ENCODE measurements at places on chromosomes 1 and 21.

DNA sequence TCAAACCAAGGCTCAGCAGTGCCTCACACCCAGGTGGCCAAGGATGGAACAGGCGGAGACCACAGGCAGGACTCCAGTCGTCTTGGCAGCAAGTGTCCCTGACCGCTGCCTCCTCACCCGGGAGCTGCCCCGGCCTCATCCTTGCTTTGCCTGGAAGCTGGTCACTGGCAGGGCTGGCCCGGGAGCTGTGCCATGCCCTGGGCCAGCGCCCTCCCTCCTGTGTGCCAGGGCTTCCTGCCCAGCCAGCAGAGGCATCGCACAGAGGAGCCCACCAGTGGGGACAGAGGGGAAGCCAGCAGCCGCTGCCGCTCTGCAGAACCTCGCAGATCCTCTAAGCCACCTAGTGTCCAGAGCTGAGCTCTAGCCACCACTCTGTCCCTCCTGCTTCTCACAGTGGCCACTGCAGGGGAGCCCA, 7.8 kb downstream of the CASZ1 start:
- DNase-seq, result no peak

DNA sequence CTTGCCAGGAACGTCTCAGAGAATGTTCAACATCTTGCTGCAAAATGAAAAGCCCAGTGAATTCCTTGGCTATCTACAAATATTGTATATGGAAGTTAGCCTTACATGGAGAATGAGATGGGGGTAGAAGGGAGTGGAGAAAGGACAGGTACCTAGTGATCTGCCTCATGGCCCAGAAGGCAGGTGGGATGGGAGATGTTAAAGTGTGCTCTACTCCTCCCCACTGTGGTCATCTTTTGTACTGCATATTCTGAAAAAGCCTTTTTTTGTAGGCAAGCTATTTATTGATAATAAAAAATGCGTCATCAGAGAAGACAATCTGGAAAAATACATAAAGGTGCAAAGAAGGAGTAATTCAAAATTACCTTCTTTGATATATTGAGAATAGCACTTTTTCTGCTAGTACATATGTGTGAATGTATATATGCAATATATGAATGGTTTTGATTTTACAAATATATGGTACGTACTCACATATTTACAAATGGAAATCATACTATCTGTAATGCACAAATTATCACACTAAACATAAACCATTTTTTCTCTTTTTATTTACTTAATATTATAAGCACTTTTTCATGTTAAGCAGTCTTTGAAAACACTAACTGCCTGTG, 19.1 kb upstream of the SLC5A9 start:
- DNase-seq, result no peak

GRCh38 chr1:167763525-167764220, 41.9 kb downstream of the MPZL1 start:
- no peak for DNase-seq

GRCh38 chr1:239511875-239512274, 125.5 kb downstream of the CHRM3 start:
- no peak for DNase-seq

DNA sequence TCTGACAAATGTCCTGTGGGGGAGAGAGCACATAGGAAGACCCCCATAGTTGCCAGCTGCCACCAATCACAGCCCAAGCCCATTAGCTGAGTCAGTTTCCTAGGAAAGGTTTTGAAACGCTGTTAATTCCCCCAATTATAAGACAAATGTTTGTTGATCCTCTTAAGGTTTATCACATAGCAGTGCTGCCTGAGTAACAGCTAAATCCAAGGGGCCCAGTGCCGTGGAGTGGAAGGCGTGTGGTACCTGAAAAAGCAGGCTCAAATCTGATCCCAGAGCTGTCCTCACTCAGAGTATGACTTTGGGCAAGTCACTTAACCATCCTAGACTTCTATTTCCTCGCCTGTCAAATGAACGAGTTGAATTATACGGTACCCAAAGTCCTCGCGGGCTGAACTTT, 69.5 kb downstream of the GRIK3 start:
- no peak for DNase-seq

DNA sequence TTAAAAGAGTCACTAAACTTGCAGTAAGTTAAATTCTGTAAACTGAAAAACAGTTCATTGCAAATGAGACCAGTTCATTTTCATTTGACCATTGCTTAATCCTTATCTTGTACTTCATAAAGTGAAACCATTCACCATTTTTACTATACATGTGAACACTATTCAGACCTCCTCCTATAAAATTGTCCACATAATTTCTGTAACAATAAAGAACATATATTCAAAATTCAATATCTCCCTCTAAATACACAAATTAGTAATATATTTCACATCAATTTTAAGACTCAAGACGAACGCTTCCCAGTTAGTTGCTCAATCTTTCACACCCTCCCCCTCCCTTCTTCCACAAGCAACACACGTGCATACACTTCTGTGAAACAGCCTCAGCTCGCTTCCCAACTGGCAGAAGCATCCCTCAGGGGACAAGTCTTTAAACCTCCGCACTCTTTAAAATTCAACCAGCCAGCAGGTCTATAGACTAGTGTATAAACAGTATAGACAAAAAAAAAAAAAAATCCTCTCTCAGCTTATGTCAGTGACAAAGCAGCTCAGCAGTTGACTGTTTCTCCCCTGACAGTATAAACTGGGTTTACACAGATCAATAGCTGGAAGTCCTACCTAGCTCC, 99.6 kb downstream of the DENND1B start:
- DNase-seq, result no peak

- no peak for DNase-seq
Observed at GRCh38 chr1:16067127-16067768, 6.2 kb downstream of the FAM131C start.

DNA sequence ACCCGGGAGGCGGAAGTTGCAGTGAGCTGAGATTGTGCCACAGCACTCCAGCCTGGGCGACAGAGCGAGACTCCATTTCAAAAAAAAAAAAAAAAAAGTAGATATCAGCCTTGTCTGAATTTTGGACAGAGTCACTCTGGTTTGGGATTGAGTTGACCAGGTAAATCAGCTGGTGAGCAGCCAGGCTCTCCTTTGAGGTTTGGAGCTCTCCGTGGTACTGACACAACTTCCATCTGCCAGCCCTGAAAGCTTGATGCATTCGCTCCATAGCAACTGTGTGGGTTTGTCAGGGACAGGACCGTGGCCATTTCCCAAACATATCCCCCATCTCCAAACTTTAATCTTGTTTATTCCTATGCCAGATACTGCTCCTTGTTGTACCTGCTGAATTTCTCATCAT, 155.2 kb downstream of the DMRTA2 start:
- DNase-seq, result no peak

DNA sequence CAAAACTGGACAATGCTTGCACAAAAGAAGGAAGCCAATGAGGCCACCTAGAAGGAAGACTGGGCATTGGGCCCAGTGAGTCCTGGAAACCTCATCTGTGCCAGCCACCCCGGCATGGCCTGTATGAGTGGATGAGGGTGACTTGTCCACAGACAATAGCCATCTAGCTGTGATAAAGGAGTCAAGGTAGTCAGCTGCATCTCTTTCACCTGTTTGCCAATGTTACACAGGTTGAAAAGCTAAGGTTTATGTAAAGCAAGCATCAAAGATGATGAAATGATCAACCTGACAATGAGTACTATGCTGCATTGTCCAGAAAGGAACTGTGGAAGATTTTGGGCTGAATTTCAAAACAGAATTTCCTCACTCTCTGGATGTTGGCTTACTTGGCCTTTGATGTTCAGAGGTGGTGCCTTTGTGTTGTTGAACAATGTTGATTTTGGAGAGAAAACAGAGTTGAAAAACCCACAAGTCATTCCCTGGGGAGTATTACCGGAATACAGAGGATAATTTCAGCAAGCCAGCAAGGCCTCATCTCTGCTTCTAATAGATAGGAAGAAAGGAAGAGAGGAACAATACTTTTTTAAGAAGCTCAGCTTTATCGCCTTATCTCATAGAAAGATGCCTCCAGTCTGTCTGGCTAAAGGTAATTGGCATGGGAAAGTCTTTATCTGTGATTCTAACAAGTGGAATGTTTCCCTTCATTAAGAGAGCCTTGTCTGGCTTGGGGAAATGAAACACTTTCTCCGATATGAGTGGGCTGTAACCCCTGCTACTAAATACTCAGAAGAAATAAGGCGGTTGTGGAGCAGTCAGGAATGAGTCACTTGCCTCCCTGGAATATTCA, 11.4 kb upstream of the SELE start:
- DNase-seq, result no peak

- no peak for DNase-seq
Observed at GRCh38 chr1:204074274-204075138, 1.6 kb downstream of the SOX13 start.

GRCh38 chr1:169484683-169485430, 887 bp downstream of the SLC19A2 start:
- DNase-seq, result no peak

- no peak for DNase-seq
Observed at GRCh38 chr1:171037626-171038025, 53.1 kb upstream of the FMO3 start.

- no peak for DNase-seq
Observed at GRCh38 chr1:6545276-6546112, 8.8 kb downstream of the NOL9 start.

DNA sequence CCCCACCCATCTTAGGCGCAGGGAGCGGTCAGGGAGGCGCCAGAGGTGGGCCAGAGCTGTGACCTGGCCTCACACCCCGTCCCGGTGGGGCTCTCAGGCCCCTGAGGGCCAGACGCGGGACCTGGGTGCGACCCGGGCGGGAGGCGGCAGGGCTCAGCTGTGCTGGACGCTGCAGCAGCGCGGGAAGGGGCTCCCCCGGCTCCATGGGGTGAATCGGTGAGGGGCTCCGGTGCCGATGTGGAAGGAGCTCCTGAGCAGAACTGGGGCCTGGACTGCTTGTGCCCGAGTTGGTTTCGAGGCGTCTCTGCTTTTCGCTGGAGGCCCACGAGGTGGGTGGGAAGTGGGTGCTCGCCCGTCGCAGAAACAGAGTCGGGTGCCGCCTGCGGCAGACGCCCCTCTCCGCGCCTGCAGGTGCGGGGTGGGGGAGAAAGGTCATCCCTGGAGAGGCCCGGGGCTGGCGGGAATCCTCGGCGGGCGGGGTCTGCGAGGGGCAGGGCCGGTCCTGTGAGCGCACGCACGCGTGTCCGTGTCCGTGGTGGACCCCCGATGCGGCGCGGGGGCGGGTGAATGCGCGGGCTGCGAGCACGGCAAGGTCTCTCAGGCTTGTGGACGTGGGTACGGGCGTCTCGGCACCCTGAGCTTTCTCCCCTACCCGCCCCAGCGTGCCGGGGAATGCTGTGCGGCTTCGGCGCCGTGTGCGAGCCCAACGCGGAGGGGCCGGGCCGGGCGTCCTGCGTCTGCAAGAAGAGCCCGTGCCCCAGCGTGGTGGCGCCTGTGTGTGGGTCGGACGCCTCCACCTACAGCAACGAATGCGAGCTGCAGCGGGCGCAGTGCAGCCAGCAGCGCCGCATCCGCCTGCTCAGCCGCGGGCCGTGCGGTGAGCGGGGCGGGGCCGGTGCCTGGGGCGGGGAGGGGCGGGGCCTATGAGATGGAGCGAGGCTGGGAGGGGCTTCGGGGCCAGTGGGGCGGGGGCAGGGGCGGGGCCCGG, 20.4 kb downstream of the AGRN start:
- DNase-seq, result peak; percentile 55

DNA sequence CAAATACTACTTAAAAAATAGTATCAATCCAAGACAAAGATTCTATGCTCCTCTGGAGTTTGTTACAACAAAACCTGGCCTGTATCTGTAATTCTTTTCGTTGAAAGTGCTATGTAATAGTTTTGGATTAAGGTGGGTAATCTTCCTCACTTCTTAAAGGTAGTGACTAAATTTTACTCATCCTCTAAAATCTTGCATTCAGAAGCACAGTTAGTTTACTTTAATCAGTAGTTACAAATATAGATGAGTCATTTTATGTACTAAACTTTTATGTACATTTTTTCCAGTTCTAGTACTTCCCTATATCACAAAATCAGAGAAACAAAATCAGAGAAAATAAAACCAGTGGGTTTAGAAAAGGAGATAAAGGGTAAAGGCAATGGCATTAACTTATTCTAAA, 51.3 kb downstream of the ZNHIT6 start:
- no peak for DNase-seq

DNA sequence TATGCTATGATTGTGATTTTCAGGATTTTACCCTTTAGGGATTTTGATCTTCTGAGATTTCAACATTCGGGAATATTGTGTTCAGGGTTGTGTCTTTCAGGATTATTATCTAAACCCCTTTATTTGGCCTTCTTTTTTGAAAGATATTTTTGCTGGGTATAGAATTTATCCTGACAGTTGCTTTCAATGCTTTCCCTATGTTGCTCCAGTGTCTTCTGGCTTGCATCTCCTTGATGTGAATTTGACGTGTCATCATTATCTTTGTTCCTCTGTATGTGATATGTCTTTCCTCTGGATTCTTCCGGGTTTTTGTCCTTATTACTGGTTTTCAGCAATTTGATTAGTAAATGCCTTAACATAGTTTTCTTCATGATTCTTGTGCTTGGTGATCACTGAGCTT, 25.9 kb upstream of the RIPK4 start:
- DNase-seq, result no peak

- DNase-seq, result no peak
Observed at GRCh38 chr1:160251011-160251410, 11.3 kb downstream of the DCAF8 start.

- no peak for DNase-seq
Observed at GRCh38 chr1:169009666-169010065, 96.8 kb upstream of the ATP1B1 start.

- DNase-seq, result no peak
Observed at GRCh38 chr1:107523736-107524135, 382.9 kb downstream of the NTNG1 start.

- DNase-seq, result no peak
Observed at GRCh38 chr1:100624886-100625610, 87.1 kb downstream of the GPR88 start.

GRCh38 chr1:168134642-168135041, 2.1 kb downstream of the GPR161 start:
- no peak for DNase-seq

GRCh38 chr1:85494904-85495266, 29.9 kb upstream of the DDAH1 start:
- no peak for DNase-seq

- no peak for DNase-seq
Observed at GRCh38 chr1:55284856-55285255, 69.7 kb upstream of the USP24 start.

DNA sequence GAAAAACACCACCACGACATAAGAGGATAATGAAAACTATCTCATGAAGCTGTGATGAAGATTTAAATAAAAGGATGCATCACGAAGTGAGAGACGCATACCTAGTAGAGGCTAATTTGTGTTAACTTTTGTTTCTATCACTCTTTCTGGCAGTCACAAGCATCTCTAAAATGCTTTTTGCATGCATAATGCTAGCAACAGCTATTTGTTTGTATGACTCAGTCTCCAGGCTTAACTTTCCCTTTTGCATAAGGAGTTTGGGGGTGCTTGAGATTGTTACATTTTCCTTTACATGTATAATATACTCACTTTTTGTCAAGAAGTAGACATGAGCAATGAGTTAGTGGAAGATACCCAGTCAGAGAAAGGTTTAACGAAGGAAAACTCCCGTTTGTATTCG, 385.4 kb downstream of the DISC1 start:
- DNase-seq, result no peak

Measured in GDM1 (cell line).